ENCODE measurements at places on chromosomes 6 and 20.

- no peak for DNase-seq
Observed at GRCh38 chr6:6801005-6801335, 212.4 kb downstream of the LY86 start.

GRCh38 chr20:49706630-49707091 lies 7.0 kb downstream of the B4GALT5 start:
- no peak for DNase-seq

DNA sequence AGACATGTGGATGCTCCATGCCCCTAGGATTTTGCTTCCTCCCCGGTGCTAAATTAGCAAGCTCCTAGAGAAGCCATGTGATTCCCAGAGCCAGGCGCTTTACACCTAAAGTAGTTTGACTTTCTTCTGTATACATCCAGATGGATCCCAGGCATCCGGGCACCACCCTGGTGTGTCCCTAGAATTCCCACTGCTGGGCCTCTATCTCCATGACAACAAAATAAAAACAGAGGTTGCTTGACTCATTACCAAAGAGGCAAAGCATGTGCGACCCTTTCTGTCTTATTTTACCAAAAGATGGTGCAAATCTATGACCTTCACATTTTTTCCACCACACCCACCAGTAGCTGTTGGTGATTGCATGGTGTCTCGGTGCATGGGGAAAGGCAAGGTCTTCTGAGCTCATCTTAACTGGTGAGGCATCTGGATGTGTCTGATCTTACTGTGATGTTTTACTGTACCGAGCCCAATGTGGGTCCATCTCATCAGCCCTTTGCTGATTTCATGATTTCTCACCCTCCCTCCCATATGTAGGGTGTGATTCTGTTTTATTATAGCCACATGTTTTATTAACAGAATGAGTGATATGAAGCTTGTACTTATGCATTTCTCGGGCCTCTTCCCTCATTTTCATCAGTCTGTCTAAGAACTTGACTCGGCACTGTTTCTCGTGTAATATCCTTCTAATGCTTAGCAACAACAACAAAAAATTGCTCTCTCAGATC lies 27.4 kb upstream of the VAPB start:
- DNase-seq = peak; percentile 73

DNA sequence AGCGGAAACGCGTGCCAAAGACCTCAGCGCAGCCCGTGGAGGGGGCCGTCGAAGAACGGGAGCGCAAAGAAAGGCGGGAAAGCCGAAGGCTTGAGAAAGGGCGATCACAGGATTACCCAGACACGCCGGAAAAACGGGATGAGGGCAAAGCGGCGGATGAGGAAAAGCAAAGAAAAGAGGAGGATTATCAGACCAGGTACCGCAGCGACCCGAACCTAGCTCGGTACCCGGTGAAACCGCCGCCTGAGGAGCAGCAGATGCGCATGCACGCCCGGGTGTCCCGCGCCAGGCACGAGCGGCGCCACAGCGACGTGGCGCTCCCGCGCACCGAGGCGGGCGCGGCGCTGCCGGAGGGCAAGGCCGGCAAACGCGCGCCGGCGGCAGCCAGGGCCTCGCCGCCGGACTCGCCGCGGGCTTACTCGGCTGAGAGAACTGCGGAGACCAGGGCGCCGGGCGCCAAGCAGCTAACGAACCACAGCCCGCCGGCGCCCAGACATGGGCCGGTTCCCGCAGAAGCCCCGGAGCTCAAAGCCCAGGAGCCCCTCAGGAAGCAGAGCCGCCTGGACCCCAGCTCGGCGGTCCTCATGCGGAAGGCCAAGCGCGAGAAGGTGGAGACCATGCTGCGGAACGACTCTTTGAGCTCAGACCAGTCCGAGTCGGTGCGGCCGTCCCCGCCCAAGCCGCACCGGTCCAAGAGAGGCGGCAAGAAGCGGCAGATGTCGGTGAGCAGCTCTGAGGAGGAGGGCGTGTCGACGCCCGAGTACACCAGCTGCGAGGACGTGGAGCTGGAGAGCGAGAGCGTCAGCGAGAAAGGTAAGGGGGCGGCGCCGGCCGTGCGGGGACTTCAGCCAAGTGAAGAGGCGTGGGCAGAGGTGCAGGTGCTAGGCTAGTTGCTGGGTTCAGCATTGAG lies 296.2 kb downstream of the RIMS1 start:
- DNase-seq = peak; percentile 30

DNA sequence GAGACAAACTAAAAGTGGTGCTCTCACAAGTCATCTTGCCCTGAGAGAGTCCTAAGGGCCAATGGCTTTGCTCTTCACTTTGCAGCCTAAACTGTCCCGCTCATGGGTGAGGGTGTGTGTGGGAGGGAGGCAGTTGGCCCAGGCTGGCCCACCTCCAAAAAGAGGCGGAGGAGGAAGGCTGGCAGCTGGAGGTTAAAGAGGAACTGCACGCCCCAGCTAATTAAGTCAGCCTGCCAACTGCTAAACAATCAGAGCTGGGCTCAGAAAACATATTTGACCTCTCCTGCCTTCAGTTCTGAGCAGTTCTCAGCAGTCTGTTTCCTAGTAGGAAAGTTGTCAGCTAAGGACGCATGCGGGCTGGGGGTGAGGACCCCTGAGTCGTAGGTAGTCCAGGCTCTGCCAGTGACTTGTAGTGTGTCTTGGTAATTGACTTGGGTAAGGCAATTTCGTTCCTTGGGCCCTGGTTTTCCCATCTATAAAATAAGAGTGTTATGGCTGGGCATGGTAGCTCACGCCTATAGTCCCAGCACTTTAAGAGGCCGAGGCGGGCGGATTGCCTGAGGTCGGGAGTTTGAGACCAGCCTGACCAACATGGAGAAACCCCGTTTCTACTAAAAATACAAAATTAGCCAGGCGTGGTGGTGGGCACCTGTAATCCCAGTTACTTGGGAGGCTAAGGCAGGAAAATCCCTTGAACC lies 17.0 kb downstream of the GSS start:
- no peak for DNase-seq

All from fibroblast of skin of right biceps (primary cell).